Activated CD8-positive, alpha-beta memory T cell treated with anti-CD3 and anti-CD28 coated beads, Interleukin-2, amount 50 U/mL, for 4 hours (primary cell): ENCODE measurements at places on chromosomes 11 and 22.

GRCh38 chr11:72821221-72821919 is 7.2 kb downstream of the ATG16L2 start:
- no peak for DNase-seq

DNA sequence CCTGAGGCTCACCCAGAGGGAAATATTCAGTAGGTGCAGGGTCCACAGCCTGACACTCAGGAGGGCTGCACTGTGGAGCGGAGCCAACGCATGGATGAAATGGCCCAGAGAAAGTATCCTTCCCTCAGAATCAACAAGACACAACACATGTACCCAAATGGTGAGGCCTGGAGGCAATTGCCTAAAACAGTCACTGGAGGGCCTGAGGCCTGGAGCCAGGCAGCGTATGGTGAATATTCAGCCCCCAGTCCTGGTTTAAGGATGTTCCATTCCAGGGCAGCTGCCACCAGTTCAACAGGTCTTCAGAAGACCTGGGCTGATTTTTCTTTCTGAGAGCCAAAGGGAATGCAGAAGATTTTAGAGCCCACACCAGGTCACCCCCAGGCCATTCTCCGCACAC is 264.8 kb downstream of the INSC start:
- no peak for DNase-seq

DNA sequence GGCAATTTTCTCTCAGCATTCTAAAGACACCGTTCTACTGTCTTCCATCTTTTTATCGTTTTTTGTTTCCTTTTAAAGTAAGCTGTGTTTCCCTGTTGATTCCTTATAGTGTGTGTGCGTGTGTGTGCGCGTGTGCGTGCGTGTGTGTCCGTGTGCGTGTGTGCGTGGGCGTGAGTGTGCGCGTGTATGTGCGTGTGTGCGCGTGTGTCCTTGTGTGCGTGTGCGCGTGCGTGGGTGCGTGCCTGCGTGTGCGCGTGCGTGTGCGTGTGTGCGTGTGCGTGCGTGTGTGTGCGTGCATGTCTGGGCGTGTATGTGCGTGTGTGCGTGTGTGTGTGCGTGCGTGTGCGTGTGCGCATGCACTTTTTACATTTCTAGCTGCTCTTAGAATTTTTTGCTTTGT is 1033.7 kb downstream of the BRD1 start:
- no peak for DNase-seq

- DNase-seq = no peak
Measured at GRCh38 chr22:43634316-43634715, 177.8 kb downstream of the EFCAB6 start.

- DNase-seq = no peak
Measured at GRCh38 chr11:125315079-125315740, 150.7 kb downstream of the PKNOX2 start.

GRCh38 chr11:96130061-96130620 is 206.2 kb upstream of the MTMR2 start:
- no peak for DNase-seq

DNA sequence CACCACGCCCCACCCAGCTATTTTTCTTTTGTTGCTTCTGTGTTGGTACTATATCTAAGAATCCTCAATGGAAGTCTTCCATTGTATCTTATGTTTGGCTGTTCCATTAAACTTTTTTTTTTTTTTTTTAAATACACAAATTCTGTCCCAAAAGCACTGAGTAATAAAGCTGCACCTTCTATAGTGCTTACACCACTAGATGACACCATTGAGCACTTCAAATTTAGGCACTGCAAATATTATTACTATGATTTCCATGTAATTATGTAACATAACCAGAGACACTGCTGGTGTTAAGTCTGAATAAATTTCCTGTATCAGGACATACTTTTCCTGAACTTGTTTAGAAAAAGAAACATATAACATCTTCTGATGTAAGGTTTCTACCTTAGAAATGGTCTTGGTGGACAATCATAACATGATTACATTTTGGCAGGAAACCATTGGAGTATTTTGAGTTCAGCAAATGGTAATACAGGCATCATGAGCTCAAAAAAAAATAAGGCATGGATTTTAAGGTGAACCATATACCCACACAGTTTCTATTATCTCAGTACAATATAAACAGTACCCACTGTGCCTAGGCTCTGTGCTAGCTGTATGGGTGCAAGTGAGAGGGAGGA is 110.5 kb downstream of the ATG16L2 start:
- no peak for DNase-seq

DNA sequence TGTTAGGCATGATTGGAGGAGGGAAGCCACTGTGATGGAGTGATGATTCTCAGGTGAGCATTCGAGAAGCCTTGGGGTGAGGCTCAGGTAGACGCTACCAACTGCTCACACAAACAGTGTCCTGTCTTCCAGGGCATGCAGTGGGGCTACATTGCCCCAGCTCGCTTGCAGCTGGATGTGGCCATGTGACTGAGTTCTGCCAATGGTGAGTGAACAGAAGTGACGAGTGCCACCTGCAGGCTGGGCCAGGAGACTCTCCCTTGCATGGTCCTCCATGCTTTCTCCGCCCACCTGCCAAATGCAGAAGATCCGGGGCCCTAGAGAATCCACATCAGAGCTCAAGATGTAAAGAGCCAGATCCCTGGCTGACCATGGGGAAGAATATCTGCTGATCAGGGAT is 195.9 kb downstream of the BCR start:
- no peak for DNase-seq

DNA sequence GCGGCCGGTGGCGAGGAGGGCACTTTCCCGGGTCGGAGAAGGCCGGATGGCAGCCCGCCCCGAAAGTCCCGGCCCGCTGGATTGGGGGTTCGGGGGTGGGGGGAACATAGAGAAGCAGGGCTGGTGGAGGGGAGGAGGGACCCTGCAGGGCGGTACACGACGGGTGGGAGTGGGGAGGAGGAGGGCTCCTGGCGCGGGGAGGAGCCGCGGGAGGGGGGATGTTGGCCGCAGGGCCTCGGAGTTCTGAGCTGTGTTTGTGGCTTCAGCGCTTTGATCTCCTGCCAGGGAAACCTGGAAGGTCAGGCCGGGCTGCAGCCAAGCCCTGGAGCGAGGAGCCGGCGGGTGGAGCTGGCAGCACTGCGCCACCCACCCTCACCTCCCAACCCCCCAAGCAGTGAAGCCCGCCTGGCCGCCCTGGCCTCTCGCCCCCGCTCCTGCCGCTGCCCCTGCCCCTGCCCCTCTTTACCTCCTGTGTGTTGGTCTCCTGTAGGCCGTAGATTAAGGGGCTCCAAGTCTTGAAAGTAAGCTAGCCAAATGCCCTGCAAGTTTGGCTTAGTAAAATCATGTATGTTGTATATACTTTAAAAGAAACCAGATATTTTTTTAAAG is 30.9 kb downstream of the C22orf31 start:
- no peak for DNase-seq

- DNase-seq = no peak
Measured at GRCh38 chr11:36578458-36578857, 10.7 kb downstream of the RAG1 start.

- DNase-seq = no peak
Measured at GRCh38 chr22:24592058-24592850, 619 bp downstream of the LRRC75B start.

DNA sequence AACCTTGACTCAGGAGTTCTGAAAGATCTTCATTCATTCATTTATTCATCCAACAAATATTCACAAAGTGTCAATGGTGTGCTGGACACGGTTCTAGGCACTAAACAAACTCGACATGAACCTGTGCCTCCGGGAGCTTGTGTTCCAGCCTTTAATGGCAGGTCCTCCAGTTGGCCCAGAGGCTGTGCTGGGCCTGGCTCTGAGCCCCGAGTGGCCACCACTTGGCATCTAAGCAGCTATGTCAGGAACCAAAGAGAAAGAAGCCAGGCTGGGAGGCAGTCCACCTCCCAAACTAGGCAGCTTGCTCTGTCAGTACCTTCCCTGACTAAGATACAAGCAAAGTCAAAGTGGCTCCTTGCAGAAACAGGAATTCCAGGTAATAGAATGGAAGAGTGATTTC is 233.6 kb downstream of the BUD13 start:
- DNase-seq = no peak

- DNase-seq = no peak
Measured at GRCh38 chr11:76415073-76415472, 29.7 kb upstream of the EMSY start.

DNA sequence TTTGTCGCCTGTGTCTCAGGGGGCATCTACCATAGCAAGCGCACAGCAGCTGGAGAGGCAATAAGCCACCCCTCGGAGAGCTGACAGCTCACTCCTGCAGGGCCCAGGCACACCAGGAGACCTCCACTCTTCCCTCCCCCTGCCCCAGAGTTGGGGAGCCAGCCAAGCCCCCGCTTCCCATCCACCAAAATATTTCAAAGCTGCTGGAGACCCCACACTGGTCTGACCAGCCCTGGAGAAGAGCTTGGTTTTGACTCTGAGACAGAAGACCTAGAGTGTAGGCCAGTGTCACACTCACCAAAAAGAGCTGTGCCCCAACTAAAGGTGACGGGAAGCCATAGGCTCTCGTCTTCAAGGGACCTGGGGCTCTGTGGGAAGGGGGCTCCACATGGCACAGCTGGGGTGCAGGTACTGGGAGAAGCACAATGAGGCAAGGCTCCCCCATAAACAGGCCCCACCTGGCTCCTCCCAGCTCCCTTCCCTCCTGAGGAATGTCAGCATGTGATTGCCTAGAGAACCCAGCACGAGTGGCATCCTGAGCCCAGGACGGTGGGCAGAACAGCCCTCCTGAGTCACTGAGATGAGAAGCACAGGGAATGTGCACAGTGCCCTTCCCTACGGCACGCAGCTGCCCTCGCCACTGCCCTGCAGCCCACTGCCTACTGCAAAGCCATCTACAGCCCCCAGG is 5.8 kb upstream of the GNAZ start:
- DNase-seq = peak; percentile 8

- DNase-seq = peak; percentile 14
Measured at GRCh38 chr22:19871845-19872778, 17.4 kb upstream of the GNB1L start.

GRCh38 chr22:33012833-33013450 is 45.2 kb downstream of the SYN3 start:
- no peak for DNase-seq

- no peak for DNase-seq
Measured at GRCh38 chr11:32184723-32185376, 94.0 kb downstream of the RCN1 start.

DNA sequence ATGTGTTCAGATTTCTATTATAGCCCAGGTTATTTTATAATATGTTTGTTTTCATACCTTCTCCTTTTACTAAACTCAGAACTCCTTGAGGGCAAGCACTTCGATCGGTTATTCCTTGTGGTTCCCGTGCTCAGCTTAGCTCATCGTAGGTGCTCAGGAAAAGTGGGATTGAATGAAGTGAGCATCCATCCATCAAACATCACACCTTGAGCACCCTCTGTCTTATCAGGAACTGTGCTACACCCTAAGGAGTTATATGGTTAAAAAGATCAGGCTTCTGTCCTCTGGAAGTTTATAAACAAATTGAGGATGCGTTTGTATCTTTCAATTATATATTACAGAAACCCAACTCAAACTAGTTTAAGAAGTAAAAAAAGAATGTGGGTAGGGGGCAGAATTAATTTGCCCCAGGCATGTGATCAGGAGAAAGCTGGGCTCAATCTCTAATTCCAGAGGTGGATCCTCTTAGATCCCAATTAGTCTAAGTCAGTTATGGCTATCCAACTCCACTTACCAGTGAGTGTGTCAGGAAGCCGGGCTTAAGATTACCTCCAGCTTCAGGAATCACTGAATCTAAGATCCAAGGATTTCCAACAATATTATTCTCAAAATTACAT is 59.9 kb upstream of the RRAS2 start:
- DNase-seq = no peak
